Esophagus squamous epithelium (tissue), 5 donors: ENCODE measurements at places on chromosomes 5 and 9.

DNA sequence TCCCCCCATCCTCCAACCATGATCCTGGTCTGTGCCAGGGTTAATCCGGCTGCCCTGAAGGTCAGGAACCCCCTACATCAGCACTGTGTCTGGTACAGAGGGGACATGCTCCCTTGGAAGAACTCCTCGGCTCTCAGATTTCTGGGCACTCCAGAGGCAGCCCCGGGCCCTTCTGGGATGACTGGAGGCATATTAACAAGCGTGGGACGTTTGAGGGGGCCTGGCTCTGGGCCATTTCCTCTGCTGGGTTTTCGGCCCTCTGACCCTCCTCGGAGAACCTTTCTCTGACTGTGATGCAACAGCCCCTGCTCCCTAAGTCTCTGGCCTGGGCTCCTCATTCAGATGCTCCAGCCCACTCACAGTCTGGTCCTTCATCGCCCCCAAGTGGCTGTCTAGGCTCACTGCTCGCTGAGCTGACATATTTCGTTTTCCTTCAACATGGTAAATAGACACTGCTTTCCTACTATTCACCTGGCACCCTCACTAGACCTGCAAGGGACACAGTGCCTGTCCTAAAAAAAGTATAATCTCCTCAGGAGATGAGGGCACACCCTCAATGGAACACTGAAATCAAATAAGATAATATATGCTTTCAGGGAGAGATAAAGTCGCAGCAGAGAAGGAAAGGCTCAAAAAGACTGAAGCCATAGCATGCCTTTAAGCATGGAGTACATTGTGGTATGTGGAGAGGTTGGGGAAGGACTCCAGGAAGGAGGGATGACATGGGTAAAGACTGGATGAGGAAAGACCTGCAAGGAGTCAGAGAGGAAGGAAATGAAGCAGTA lies 404.7 kb upstream of the TRPC7 start:
- DNase-seq: no peak
- no peaks in the 10 kb centered on the region for H3K27me3 ChIP-seq
- H3K36me3 ChIP-seq: no peaks in the 10 kb centered on the region
- H3K27ac ChIP-seq: no peak overlapping the region
- no peaks in the 10 kb centered on the region for H3K4me1 ChIP-seq
- H3K4me3 ChIP-seq: no peak overlapping the region

DNA sequence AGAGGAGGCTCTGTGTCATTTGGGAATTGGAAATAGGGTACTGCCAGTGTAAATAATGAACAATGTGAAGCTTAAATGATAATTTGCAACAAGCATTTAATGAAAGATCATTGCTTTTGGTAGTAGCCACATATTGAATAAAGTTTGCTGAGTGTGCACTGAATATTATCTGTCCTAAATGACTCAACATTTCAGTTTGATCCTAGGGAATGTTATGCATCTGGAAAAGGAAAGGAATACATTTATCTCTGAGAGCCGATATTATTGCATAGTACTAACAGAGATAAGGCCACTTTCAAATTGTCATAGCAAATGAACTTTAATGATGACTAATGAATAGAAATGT lies 8.7 kb upstream of the ELL2 start:
- peaks cover 8% of the 10 kb centered on the region for H3K4me1 ChIP-seq
- DNase-seq: no peak
- peak overlapping the region; percentile 10 for H3K27ac ChIP-seq
- H3K4me3 ChIP-seq: no peak overlapping the region
- no peaks in the 10 kb centered on the region for H3K27me3 ChIP-seq

GRCh38 chr9:112084334-112084733 lies 90.8 kb downstream of the SUSD1 start:
- H3K4me1 ChIP-seq: peaks cover 55% of the 10 kb centered on the region
- no peaks in the 10 kb centered on the region for H3K27me3 ChIP-seq
- H3K4me3 ChIP-seq: no peak overlapping the region
- no peak for DNase-seq
- no peaks in the 10 kb centered on the region for H3K36me3 ChIP-seq

DNA sequence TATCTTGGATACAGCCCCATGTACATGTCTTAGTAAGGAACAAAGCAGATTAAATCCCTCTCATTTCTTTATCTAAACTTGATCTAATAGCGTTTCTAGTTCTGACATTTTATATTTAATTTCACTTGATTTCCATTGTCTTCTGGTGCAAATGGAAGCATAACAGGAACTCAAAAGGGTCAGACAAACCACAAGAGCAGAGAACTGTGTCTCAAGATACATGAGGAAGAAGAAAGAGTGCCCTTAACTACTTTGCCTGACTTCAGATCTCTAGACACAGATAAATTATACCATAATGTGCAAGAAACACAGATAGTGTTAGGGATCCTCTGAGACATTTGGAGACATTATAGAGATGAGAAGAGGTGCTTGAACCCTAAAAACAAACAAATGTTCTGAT lies 20.7 kb upstream of the STX17 start:
- no peaks in the 10 kb centered on the region for H3K27me3 ChIP-seq

DNA sequence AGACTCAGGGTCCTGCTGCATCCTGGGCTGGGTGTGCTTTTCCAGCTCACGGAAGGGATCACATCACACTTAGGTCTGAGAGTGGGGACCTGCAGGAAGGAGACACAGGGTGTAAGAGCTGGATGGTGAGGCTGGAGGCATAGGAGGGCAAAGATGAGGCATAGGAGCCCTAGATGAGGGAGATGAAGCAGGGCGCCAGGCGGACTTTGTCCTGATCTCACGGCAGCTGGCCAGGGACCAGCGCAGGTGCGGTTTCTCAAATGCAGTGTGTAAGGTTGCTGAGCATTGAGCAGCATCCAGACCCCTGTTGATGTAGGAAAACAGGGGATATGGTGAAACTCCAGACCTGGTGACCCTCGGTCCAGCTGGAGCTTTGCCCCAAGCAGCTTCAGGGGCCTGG lies 156.5 kb downstream of the PSAT1 start:
- no peaks in the 10 kb centered on the region for H3K4me1 ChIP-seq
- no peak overlapping the region for H3K4me3 ChIP-seq
- no peak overlapping the region for H3K27ac ChIP-seq
- no peaks in the 10 kb centered on the region for H3K36me3 ChIP-seq
- no peak for DNase-seq
- H3K27me3 ChIP-seq: no peaks in the 10 kb centered on the region

- peak overlapping the region; percentile 53 for H3K27ac ChIP-seq
- H3K27me3 ChIP-seq: no peaks in the 10 kb centered on the region
- DNase-seq: no peak
- peaks cover 20% of the 10 kb centered on the region for H3K4me1 ChIP-seq
Measured at GRCh38 chr5:116361171-116361967, 213.3 kb downstream of the SEMA6A start.

DNA sequence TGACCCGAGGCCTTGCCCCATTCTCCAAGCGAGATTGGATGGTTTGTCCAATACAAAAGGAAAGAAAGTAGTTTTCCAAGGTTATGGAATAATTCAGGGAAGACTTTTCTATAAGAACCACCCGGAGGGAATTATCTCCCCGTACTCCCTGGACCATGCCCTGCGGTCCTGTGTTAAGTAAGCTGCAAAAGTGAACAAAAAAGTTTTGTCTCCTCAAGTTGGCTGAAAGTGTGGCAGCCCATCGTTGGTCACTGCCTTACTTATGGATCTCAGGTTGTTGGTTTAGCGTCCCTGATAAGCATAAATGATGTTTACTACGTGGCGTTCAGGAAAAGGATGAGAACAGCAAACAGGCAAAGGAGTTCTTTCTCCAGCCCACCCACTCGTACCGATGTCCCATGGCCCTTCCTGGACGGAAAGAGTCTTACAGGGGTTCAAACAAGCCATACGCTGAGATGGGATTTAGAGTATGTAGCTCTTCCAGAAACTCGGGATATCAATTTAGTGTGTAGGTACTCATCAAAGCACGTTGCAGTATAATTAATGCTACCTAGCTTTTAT lies 413 bp upstream of the AUH start:
- no peak for DNase-seq
- peak overlapping the region; percentile 91 for H3K27ac ChIP-seq
- H3K36me3 ChIP-seq: no peaks in the 10 kb centered on the region
- H3K27me3 ChIP-seq: no peaks in the 10 kb centered on the region
- H3K4me1 ChIP-seq: peaks cover 15% of the 10 kb centered on the region

GRCh38 chr5:64854855-64855254 lies 86.1 kb downstream of the CWC27 start:
- H3K4me1 ChIP-seq: no peaks in the 10 kb centered on the region
- H3K4me3 ChIP-seq: no peak overlapping the region
- no peak for DNase-seq
- no peaks in the 10 kb centered on the region for H3K36me3 ChIP-seq

- no peak overlapping the region for H3K4me3 ChIP-seq
- DNase-seq: no peak
- H3K27ac ChIP-seq: peak overlapping the region; percentile 18
Measured at GRCh38 chr9:34190996-34191892, 12.4 kb downstream of the UBAP1 start.

GRCh38 chr5:79236970-79237739 lies 1.2 kb downstream of the JMY start:
- H3K4me1 ChIP-seq: no peaks in the 10 kb centered on the region
- DNase-seq: no peak
- no peaks in the 10 kb centered on the region for H3K27me3 ChIP-seq
- peak overlapping the region; percentile 95 for H3K4me3 ChIP-seq

DNA sequence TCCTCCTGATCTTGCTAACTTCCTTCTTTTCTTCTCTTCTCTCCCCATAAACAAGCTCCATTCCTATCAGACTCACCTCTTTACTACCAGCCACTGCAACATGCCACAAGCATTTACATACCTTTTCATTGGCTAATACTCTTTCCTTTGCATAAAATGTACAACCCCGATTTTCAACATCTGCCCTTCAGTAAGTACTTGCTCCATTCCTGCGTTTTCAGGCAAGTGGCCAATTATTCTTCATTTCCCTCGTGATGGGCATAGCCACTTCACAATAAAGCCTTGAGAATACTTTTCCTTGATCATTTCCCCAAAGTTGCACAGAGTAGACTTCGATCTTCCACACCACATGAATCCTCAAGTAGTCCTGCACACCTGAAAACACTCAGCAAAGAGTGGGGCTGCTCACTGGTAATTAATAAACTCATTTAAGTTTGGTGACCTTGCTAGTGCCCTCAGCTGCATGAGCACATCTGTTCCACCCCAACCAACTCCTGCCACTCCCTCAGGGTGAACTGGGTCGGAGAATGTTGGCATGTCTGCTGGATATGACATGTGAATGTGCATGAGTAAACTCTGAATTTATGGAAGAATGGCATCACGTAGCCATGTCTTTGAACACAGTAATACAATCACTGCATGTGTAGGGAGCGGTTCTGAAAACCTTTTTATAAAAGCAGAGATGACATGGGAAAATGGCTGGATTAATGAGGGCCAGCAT lies 535.8 kb downstream of the SEMA5A start:
- no peaks in the 10 kb centered on the region for H3K27me3 ChIP-seq
- DNase-seq: no peak
- H3K36me3 ChIP-seq: no peaks in the 10 kb centered on the region
- no peak overlapping the region for H3K4me3 ChIP-seq
- no peaks in the 10 kb centered on the region for H3K4me1 ChIP-seq

DNA sequence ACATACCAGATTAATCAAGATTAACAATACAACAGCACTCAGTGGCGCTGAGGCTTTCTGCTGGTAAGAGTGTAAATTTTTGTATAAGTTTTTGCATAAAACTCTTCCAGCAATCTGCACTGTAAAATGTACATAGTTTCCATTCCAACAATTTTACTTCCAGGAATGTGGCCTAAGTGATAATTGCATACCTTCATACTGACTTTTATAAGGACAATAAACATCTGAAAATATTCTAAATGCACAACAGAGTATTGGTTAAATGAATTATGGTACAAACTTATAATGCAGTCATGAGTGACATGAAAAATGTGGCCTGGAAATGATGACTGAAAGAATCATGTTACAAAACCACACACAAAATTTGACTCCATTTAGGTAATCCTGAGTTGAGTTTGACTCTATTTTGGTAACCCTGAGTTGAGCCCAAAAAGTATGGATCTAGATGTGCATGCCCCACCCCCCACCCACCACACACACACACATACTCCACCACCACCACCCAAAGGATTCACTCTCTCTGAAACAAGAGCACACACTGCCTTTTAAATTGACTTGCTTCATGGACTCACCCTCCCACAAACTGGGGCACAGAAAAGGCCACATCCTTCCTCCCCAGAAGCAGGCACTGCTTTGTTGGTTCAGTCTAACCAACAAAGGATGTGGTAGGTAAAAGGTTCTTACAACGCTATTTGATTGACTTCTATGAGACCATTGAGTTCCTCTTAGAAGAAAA lies 137.6 kb downstream of the SUSD1 start:
- H3K4me3 ChIP-seq: no peak overlapping the region
- no peak for DNase-seq
- peaks cover 7% of the 10 kb centered on the region for H3K4me1 ChIP-seq

DNA sequence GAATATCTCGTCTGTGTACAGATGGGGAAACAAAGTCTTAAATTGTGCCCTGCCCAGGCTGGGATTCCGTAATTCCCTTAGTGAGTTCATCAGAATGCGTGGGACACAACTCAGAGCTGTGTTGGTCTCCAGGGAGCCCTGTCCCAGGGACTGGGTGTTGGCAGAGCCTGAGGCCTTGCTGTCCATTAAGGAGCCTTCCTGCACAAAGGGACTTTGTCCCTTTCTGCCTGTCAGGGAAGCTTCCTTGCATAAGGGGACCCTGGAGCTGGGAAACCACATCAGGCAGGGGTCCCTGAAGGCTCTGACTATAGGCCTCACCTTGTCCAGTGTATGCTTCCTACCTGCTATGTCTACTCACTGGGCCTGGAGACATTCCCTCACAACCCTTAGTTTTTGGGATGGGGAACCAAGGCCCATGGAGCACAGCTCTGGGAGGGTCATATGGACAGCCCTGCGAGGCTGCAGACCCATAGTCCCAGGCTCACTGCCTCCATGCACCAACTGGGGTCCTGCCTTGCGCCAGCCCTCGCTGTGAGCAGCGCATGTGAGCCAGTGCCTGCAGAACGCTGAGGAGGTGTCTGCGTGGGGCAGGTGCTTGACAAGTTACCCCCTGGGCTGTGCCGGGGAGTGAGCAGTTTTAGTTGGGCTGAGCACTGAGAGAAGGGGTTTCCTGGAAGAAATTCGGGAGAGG lies 1.6 kb downstream of the CARD19 start:
- DNase-seq: no peak
- H3K4me3 ChIP-seq: no peak overlapping the region
- no peaks in the 10 kb centered on the region for H3K27me3 ChIP-seq

DNA sequence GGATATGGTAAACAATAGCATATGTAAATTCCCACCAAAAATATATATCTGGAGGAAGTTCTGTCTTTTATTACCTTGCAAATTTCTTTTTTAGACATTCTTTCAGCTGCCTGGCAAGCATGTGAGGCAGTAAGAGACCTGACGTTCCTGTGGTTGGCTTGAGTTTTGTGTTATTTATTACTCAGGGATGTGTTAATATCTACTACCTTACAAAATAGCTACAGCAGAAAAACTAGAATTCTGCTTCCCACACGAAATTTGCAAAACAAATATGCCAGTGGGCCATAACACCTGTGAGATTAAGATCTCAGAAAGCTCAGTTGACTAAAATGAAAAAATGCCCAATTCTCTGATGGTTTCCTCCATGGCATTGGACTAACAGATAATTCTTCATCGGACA lies 274.2 kb downstream of the TMEM167A start:
- no peaks in the 10 kb centered on the region for H3K4me1 ChIP-seq
- H3K4me3 ChIP-seq: no peak overlapping the region
- H3K27me3 ChIP-seq: no peaks in the 10 kb centered on the region
- H3K36me3 ChIP-seq: no peaks in the 10 kb centered on the region
- DNase-seq: no peak
